ENCODE measurements at places on chromosomes 1 and 21. TPM values are rescaled to one million over a fixed set of nuclear protein-coding genes. Genes with fewer than 3 reads are reported as not detected.

Gene VSIG8
- polyA plus RNA-seq = not detected

Gene MPZ
- 26.7 TPM for polyA plus RNA-seq

Gene LRRC8B
- polyA plus RNA-seq = 4.9 TPM

Gene STRIP1
- polyA plus RNA-seq = 26.3 TPM

Gene RPF1
- polyA plus RNA-seq = 18.0 TPM

Gene KRTAP13-2
- polyA plus RNA-seq = not detected

Gene SRP9
- 307 TPM for polyA plus RNA-seq

Gene CXADR
- polyA plus RNA-seq = 110 TPM

Gene RGS13
- polyA plus RNA-seq = not detected

Gene RGS16
- not detected for polyA plus RNA-seq

Gene RPTN
- polyA plus RNA-seq = not detected

Gene FGR
- polyA plus RNA-seq = 0.04 TPM

Gene RGS8
- not detected for polyA plus RNA-seq

Gene PRKAA2
- polyA plus RNA-seq = 7.5 TPM

Gene CSMD2
- not detected for polyA plus RNA-seq

Gene RHD
- 0.09 TPM for polyA plus RNA-seq

Gene SPRR2B
- polyA plus RNA-seq = not detected

Gene OXCT2
- 0.26 TPM for polyA plus RNA-seq

Gene PUSL1
- 8.3 TPM for polyA plus RNA-seq

Gene BCAS2
- 18.0 TPM for polyA plus RNA-seq

Gene MTARC2
- 13.6 TPM for polyA plus RNA-seq

Gene PDC
- polyA plus RNA-seq = not detected

Gene B3GALT2
- not detected for polyA plus RNA-seq

Gene ADARB1
- 6.6 TPM for polyA plus RNA-seq

Gene MGST3
- 54.7 TPM for polyA plus RNA-seq

Gene AGRN
- 82.7 TPM for polyA plus RNA-seq

Gene RIT1
- polyA plus RNA-seq = 29.3 TPM

Gene CYP4A11
- polyA plus RNA-seq = not detected

Gene DYNLT5
- not detected for polyA plus RNA-seq

Gene PLA2G4A
- polyA plus RNA-seq = not detected

Gene ADAMTS1
- polyA plus RNA-seq = 0.34 TPM

Gene SYT2
- not detected for polyA plus RNA-seq

Gene EXTL1
- 1.0 TPM for polyA plus RNA-seq

Gene NUDT4B
- 17.8 TPM for polyA plus RNA-seq

Gene SLFNL1
- polyA plus RNA-seq = 0.20 TPM

Gene PERM1
- polyA plus RNA-seq = 0.38 TPM

Gene SH2D5
- 1.2 TPM for polyA plus RNA-seq

Gene P3H1
- 120 TPM for polyA plus RNA-seq

Gene LCE3E
- polyA plus RNA-seq = not detected
